NCI-H1436 treated with DMSO at 0.1 percent for 48 hours (cell line): ENCODE measurements at places on chromosomes 3 and 15.
A peak's percentile ranks its signal among the peaks of the same experiment; 100 is the strongest.

GRCh38 chr3:186286114-186286513, 75.9 kb downstream of the DGKG start:
- DNase-seq: no peak

DNA sequence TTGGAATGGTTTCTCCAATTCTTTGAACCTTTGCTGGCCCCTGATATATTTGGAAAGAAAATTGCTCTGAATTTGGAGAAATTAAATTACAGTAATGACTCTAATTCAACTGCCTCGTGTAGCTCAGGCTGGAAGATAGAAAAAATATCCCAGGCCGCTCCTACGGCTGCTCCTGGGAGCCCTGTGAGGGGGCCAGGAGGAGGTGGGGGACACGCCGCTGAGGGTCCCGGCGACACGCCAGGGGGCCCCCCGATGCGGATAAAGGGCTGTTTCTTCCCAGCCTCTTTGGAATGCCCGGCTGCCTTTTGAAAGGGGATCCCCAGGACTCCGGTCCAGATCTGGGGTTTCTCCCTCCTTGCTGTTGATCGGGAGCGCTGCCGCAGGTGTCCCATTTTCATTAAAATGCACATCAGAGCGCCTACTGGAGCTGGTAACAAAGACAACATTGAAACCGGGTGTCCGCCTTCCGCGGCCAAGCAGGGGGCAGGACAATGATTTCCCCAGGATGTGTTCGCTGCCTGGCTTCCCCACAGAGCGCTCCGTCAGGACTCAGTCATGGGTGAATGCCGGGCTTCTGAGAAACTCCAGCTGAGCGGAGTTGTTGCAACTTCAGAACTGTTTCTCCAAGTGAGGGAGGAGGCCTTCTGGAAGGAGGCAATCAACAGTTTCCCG, 200.1 kb upstream of the KBTBD8 start:
- DNase-seq: no peak

GRCh38 chr3:195859061-195859845, 47.5 kb upstream of the MUC4 start:
- no peak for DNase-seq

GRCh38 chr15:49215768-49216739, 46.0 kb downstream of the GALK2 start:
- no peak for DNase-seq

DNA sequence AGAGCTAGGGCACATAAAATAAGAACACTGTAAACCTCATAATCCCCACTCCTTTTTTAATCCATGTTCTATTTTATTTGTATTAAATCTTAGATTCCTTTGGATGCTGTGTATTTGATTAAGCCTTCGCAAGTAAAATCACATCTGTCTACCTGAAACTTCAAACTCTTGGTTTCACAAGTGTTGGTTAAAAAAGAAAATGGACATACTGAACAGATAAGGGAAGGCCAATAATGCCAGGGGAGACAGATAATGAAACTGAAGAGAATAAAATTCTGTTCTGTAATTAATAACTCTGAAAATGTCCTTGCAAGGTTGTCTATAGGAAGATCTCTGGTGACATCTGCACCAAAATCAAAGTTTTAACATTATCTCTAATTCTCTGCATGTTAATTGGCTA, 114.2 kb downstream of the ULK4 start:
- DNase-seq: no peak

DNA sequence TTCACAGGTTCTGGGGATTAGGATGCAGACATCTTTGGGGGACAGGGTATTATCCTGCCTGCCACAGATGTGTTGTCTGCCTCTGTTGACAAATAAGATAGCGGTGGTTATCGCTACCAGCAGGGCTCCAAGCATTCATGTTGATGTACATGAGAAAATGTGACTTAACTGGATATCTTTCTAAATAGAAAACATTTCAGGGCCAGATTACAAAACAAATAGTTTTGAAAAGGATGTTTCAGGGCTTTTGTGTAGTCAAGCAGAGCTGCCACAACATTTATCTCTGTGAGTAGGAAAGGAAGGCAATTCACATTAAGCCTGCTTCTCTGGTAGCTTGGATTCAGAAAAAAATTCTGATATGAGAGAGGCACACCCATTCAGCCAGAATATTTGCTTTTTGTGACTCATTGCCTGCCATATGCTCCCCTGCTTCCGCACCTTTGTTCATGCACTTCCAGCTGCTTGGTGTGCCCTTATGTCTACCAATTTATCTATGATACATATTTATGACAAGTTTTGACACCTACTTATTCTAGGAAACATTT, 22.8 kb downstream of the PLS1 start:
- peak; percentile 57 for DNase-seq

DNA sequence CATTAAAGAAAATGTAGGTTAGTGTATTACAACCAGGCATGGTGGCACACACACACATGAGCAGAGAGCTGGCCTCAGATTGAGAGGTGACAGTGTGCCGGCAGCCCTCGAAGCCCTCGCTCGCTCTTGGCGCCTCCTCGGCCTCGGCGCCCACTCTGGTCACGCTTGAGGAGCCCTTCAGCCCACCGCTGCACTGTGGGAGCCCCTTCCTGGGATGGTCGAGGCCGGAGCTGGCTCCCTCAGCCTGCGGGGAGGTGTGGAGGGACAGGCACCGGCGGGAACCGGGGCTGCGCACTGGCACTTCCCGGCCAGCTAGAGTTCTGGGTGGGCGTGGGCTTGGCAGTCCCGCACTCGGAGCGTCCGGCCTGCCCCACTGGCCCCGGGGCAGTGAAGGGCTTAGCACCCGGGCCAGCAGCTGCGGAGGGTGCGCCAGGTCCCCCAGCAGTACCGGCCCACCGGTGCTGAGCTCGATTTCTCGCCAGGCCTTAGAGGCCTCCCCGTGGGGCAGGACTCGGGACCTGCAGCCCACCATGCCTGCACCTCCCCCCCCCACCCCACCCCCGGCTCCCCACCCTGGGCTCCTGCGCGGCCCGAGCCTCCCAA, 80.4 kb upstream of the TMEM158 start:
- no peak for DNase-seq

- no peak for DNase-seq
Observed at GRCh38 chr3:13008155-13008995, 64.9 kb downstream of the IQSEC1 start.

DNA sequence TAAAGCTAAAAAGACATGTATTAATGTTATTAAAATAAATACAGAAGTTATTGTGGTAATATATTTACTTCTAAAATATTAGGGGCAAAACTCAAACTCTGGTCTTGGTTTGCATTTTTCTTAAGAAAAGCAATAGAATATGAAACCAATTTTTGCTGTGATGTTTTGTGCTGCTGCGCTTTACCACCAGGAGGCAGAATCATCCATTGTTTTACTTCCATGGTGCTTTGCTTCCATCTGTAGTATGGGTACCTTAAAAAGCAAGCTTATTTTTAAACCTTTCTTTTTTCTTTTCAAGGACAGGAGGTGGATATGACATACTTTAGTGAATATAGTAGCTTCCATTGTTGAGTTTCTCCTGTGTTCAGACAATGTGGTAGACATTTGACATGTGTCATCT, 46.6 kb upstream of the MRPL3 start:
- no peak for DNase-seq

- DNase-seq: no peak
Observed at GRCh38 chr3:55818485-55818884, 331.4 kb upstream of the WNT5A start.

GRCh38 chr15:100729461-100729860, 127.1 kb downstream of the ASB7 start:
- DNase-seq: no peak

- DNase-seq: no peak
Observed at GRCh38 chr15:37041042-37041441, 59.3 kb downstream of the MEIS2 start.

- DNase-seq: no peak
Observed at GRCh38 chr3:111496894-111497559, 45.0 kb upstream of the CD96 start.

GRCh38 chr3:188720215-188720614, 451.6 kb upstream of the TPRG1 start:
- peak; percentile 24 for DNase-seq

GRCh38 chr15:49372366-49372765, 50.7 kb upstream of the FGF7 start:
- DNase-seq: no peak

- no peak for DNase-seq
Observed at GRCh38 chr3:161108840-161109239, 3.7 kb upstream of the B3GALNT1 start.

DNA sequence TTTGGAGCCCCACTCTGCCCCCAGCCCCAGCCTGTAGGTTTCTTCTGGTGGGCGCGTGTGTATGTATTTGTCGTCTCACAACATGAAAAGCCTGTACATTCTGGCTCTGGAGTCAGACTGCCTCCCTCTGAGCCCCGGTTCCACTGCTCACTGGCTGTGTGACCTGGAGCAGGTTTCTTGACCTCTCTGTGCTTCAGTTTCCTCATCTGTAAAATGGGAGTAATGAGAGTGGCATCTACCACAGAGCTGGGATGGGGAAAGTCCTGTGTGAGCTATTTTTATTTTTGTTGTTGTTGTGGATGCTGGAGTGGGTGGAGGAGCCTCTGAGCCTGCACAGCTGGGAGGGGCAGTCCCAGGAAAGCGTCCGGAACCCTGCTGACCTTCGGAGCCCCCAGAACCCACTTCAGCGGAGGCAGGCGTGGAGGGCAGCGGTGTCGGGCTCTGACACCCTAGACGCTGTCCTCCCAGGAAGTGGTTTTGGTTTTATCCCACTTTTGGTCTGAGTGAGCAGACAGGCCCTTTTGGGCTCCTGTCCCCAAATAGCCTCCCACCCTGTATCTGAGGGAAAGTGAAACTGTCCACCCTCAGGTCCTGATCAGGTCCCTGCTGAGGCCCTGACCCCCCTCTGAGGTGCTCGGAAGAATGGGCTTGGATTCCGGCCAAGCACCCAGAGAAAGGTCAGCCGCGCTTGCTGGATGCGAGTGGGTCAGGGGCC, 103.5 kb downstream of the CHSY1 start:
- no peak for DNase-seq

GRCh38 chr3:146058241-146058640, 102.7 kb downstream of the PLOD2 start:
- no peak for DNase-seq

- DNase-seq: no peak
Observed at GRCh38 chr3:185120126-185120525, 32.7 kb downstream of the C3orf70 start.

- no peak for DNase-seq
Observed at GRCh38 chr15:59723687-59724346, 34.7 kb upstream of the BNIP2 start.

DNA sequence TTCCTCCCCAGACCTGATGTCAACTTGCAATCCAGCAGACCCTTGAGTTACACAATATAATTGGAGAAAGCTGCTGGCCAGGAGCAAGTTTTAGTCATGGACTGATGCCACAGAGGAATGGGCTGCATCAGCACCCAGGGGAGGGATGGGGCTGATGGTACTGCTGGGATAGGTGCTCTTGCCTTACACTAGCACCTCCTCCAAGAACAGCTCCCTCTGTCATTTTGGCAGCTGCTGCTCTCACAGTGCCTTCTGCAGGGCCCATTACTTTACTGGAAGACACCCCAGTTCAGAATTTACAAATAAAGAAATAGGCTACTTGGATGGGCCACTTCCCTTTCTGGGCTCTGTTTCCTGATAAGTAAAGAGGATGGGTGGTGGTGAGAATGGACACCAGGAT, 85.3 kb upstream of the RORA start:
- DNase-seq: no peak

- DNase-seq: no peak
Observed at GRCh38 chr3:191355406-191355805, 25.1 kb upstream of the UTS2B start.

GRCh38 chr3:68151359-68151758, 496.9 kb upstream of the SUCLG2 start:
- DNase-seq: no peak

DNA sequence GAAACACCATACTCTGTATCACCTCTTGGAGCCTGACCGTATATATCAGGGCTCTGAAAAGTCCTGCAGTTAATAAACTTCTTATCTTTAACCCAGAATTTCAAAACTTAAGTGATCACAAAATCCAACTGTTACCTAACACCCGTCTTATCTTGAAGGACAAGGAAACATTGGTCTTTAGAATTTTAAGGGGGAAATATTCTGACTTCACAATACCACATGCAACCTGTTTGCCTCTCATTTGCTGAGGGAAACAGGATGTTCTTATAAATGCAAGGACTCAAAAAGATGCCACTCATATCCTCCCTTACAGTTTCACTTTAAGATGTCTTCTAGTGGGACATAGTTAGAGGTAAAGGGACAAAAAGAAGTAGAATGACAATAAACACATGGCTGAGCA, 67.9 kb downstream of the CRTC3 start:
- no peak for DNase-seq

DNA sequence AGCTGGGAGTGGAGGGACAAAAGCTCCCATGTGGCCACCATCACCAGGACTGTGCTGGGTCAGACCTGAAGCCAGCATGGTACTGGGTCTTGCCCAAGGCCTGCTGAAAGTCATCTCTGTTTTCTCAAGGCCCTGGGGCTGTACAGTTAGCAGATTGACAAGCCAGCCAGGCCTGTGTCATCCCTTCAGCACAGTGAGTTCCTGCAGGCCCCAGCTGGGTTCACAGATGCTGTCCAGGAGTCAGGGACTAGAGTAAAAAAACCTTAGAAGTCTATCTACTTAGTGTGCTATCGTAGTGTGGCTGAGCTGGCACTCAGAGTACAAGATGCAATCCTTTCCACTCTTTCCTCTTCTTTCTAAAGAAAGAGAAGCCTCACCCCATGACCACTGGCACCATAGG, 246.0 kb upstream of the NAALADL2 start:
- DNase-seq: no peak

GRCh38 chr3:189324538-189325138, 152.9 kb downstream of the TPRG1 start:
- DNase-seq: peak; percentile 70

- DNase-seq: no peak
Observed at GRCh38 chr3:45163481-45163880, 17.3 kb upstream of the CDCP1 start.

GRCh38 chr3:104566054-104566453, 800.7 kb upstream of the ALCAM start:
- no peak for DNase-seq

DNA sequence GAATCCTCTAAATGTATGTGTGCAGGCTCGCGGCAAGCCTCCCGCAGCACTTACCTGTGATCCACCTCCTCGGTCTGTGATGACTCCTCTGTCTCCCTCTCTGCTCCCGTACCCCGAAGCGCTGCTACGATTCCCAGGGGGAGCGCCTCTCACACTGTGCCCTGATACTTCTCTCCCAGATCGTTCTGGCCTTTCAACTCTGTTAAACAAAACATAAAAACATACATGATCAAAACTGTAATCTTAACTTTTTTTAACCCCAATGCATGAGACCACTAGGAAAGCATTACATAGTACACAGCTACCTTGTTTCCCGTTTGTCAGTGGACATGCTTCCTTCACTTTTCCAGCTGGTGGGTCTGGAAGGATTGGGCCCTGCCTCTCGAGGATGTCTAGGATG, 46.6 kb downstream of the SLTM start:
- no peak for DNase-seq

DNA sequence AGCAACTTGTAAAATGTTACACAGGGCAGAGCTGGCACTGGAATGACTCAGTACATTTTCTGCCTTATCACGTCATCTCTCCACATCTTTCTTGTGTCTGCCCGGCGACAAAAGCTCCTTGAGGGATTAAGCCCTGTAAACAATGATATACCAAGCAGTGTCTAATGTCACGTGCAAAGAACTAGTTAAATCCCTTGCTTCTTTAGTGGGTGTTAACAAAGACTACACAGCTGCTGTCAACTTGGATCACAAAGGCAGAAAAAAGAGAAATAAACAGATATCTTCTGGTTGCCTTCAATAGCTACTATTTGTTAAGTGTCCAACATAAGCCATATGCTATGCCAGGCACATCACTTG, 48.1 kb upstream of the FRMD4B start:
- no peak for DNase-seq
